Naive thymus-derived CD8-positive, alpha-beta T cell (primary cell): ENCODE measurements at places on chromosomes 6 and 20. TPM values are rescaled to one million over a fixed set of nuclear protein-coding genes. Genes with fewer than 3 reads are reported as not detected.

The FERMT1 gene
- total RNA-seq, result not detected

The C4B gene
- 7.7 TPM for total RNA-seq

The CRISP3 gene
- total RNA-seq, result not detected

The MDFI gene
- total RNA-seq, result not detected

The MAP3K7 gene
- total RNA-seq, result 29.3 TPM

The PHACTR3 gene
- total RNA-seq, result not detected

The CFAP206 gene
- not detected for total RNA-seq

The PI16 gene
- 1.1 TPM for total RNA-seq
